Vagina (tissue), 2 donors: ENCODE measurements at places on chromosomes 4 and X.
A peak's percentile ranks its signal among the peaks of the same experiment; 100 is the strongest.

DNA sequence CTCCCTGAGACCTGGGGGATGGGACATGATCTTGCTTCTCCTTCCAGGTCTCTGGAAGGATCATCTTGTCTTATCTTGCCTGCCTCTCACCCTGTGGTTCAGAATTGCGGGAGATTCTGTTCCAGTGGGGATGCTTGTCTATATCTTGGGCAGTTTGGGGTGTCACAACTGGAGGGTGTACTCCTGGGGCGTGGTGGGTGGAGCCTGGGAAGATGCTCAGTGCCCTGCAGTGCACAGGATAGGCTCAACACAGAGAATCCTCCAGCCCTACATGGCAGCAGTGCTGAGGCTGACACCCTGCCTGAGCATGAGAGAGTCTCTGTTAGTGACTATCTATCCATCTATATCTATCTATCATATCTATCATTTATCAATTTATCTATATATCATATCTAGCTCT, 7.7 kb downstream of the P2RY8 start:
- peak; percentile 25 for DNase-seq

DNA sequence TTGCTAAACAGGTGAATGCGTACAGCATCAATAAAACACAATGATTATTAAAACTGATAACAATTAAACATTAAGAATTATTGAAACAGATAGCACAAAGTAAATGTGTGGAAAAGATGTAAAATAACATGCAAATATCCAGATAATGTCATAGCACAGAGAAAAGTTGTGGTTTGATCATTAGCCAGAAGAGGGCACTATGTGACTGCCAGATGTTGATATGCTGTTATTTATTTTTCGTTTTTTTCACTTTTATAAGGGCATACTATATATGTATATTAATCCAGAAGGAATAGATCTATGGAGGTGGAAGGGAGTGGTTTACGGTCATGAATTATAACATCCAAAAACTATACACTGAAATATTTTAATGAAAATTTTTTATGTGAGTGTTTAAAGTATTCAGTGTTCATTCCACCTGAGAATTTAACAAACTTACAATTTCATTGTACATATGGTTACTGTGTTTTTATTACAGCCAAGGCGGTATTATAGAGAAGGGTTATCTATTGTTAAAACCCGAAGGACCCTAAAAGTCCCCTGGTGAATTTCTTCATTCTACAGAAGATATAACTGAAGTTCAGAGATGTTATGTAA, 211.9 kb upstream of the UGT8 start:
- DNase-seq: no peak

DNA sequence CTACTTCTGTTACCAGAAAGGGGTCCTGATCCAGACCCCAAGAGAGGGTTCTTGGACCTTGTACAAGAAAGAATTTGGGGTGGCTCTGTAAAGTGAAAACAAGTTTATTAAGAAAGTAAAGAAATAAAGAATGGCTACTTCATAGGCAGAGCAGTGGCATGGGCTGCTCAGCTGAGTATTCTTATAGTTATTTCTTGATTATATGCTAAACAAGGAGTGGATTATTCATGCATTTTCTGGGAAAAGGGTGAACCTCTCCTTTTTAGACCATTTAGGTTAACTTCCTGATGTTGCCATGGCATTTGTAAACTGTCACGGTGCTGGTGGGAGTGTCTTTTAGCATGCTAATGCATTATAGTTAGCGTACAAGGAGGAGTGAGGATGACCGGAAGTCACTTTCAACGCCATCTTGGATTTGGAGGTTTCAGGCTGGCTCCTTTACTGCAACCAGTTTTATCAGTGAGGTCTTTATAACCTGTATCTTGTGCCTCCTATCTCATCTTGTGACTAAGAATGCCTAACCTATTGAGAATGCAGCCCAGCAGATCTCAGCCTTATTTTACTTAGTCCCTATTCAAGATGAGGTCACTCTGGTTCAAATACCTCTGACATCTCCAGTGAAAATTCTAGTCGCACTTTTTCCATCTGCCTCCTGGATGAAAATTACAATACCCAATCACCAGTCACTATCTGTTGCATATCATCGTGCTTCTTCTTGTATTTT, 15.5 kb upstream of the TDO2 start:
- no peak for DNase-seq

DNA sequence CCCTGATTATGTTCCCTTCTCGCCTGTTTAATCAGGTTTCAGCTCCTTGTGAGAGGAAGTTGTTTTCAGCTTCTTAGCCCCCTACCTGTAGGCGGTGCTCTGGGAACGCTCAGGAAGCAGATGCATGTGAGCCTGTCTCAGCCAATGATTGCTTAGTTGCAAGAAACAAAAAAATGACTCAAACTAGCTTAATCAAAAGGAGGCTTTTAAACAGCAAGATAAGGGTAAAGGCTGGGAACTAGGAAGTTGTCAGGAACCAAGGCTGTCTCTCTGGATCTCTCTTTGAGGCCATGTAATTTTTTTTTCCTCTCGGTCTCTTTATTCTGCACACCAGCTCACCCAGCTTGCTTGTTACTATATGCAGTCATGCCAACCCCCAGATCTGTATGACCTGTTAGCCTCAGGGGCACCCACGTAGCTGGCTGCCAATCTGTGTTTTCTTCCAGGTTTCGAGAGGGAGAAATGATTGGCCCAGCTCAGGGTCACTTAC, 109.1 kb downstream of the PTTG2 start:
- no peak for DNase-seq

DNA sequence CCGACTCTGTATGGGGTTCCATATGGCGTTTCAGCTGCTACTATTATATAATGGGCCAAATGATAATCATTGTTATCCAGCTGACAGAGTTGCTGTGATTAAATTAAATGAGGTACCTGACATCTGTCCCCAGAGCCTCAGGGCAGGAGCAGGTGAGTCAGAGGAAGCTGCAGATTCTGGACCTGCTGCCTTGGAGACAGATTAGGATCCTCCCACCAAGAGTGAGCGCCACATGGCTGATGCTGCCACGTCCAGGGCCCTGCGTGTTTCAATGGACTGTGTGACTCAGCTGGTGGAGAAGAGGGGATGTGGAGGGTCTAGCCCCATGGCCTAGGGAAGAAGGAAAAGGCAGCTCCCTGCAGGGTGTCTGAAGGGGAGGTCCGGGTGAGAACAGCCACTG, 28.3 kb upstream of the UXT start:
- no peak for DNase-seq

- DNase-seq: no peak
These were observed 31.6 kb downstream of the GNL3L start for GRCh38 chrX:54561622-54562021.

DNA sequence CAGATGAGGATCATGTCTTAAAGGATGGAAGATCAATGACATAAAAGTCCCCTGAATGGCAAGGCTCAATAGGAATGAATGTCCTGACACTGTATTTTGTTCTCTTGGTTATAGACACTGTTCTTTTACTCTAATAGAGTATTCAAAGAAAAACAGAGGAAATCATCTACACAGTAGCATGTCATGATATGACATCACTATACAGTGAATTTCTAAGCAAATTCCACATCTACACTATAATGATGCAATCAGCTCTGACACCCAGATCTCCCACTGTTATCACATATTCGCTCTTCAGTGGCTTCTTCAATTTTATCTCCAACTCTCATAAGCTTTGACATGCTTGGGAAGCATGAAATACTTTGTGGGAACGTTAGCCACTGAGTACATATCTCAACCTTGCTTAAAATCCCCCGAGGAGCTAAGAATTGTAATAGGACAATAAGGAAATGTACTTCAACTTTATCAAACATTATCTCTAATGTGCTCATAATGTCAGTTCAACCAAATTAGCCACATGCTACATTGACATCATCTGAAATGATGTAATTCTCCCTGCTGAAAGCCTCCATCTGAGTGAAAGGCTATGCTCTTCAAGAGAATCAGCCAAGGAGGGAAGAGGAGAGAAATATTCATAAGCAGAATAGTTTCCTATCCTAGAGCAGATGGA, 139.6 kb upstream of the PTCHD1 start:
- no peak for DNase-seq

GRCh38 chrX:14491689-14492088, 37.6 kb upstream of the GLRA2 start:
- DNase-seq: no peak

- DNase-seq: no peak
These were observed 318.7 kb downstream of the CAMK2D start for GRCh38 chr4:113442826-113443225.

GRCh38 chrX:8748855-8749254, 16.9 kb upstream of the ANOS1 start:
- no peak for DNase-seq

- DNase-seq: no peak
These were observed 282.8 kb upstream of the TENM3 start for GRCh38 chr4:181960384-181960783.

DNA sequence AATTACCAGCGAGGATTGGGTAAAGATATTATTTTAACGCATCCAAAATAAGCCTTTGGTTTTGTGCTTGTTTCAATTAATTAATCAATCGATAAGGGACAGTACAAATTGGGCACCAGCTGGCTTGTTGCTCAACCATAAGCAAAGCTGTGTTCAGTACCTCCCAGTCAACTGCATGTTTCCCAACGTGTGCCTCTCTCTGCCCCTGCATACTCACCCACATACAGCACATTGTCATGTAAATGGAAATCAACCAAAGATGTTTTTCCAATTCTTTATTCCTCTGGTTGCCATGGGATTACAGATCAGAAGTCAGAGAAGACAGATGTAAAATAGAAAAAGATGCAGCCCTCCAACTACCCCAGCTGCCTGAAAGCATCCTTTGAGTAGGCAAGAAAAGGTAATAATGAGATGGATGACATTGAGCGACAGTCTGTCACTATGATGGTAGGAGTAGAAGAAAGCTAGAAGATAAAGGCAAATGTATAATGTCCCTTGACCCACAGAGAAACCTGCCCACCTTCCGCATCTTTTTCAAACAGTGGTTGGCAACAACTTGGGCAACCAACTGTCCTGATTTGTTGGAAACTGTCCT, 92.7 kb upstream of the TSPAN7 start:
- no peak for DNase-seq

- no peak for DNase-seq
These were observed 72.0 kb downstream of the WFS1 start for GRCh38 chr4:6341696-6342095.

GRCh38 chr4:67581208-67581857, 22.8 kb downstream of the STAP1 start:
- DNase-seq: no peak

DNA sequence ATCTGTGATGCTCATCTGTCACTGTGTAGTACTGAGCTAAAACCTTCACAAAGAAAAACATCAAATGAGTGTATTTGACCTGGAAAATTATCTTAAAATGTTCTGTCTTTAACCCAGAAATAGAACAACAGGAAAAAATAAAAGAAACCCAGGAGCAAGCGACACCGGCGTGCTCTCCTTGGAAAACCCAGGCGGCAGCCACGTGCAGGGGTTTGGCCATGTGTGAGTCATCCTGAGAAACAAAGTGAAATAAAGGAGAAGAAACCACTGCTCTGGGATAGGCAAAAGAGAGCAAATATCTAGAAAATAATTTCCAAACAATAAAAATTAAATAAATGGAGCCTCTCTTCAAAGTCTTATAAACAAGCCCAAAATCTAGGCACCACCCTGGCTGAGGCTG, 20.0 kb upstream of the TMEM128 start:
- DNase-seq: no peak

DNA sequence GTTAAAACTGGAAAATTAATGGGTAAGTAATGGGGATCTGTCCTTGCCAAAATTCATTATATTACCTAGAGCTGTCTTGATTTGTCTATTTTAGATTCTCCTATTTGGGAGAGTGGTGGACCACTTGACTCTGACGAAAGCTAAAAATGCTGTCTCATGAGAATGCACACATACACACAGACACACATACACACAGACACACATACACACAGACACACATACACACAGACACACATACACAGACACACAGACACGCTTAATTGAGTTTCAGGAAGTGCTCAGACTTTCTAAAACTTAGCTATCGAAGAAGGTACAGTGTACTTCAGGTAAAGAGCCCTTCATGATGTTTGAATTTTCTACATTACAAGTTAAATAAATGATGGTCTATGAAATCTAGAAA, 279.5 kb downstream of the ANKRD50 start:
- no peak for DNase-seq

DNA sequence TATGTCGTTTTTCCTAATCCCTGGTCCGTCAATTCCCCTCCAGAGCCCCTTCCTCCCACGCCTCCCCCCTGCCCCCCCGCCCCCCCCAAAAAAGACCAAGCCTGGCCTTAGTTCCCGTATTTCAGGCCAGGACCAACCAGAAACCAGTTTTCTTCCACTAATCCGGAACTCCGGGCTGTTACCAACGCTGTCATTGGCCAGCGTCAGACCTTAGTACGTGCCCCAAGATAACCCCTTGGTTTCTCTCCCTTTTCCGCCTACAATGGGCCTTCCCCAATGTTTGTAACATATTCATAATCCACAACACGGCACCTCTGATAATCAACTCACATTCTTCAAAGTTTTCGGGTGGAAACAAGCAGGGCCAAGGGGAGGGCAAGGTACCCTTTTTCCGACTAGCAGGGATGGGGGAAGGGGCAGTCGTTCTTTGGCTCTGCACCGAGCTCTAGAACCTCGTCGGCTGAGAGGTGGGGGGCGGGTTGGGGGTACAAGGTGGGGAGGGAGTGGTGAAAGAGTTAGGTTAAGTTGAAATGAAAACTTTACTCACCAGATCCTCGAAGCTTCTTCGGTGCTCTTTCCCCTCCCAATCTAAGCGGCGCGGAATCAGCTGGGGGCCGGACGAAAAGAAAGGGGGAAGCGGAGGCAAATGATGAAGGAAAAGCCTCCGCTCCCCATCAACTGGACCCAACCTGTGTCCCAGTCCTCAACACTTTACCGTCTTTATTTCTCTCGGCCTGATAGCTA, 1.5 kb downstream of the BRWD3 start:
- DNase-seq: no peak

- DNase-seq: no peak
These were observed 59.4 kb upstream of the FBXW7 start for GRCh38 chr4:152594978-152595925.

DNA sequence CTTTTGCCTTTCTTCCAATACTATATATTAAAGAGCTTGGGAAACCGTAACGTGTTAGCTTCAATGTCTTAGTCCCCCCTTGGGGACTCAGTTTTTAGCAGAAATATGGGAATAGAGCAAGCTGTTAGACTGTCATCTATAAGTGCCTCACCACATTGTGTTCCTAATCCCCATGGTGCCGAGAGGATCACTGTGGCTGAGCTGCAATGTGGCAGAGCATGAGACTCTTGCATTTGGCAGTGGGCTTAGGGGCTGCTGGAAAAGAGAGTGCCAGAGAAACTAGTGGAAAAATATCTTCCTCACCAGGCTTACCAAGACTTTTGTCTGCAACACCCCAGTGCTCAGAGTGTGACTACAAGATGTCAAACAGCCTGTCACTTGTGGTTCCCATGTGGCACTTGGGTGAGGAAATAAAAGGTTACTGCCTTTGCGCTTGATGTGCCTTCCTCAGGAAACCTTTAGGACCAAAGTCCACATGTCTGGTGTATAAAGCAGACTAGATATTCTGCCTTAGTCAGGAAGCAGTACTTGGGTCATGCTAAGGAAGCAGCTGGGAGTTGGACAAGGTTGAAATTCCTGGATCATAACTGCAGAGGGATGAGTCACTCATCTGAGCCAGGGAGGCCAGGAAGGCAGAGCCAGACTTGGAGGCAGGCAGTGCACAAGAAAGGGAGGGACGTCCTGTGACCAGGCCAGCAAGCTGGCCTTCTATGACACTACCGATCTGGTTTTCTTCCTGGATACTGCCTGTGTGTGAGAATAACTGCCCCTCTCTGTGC, 9.7 kb upstream of the MAGEA4 start:
- DNase-seq: no peak

- DNase-seq: no peak
These were observed at the start of gene PPARGC1A for GRCh38 chr4:23889814-23890341. Gene PPARGC1A (minus strand): TSS chr4:23890047. CDS start chr4:23889957, 90 bp downstream.

- DNase-seq: no peak
These were observed 66.5 kb upstream of the TMEM184C start for GRCh38 chr4:147550626-147551246.
